GM12891 (cell line): ENCODE measurements at places on chromosomes 3 and 15.

GRCh38 chr3:185187391-185187790, 34.5 kb upstream of the C3orf70 start:
- DNase-seq: no peak

DNA sequence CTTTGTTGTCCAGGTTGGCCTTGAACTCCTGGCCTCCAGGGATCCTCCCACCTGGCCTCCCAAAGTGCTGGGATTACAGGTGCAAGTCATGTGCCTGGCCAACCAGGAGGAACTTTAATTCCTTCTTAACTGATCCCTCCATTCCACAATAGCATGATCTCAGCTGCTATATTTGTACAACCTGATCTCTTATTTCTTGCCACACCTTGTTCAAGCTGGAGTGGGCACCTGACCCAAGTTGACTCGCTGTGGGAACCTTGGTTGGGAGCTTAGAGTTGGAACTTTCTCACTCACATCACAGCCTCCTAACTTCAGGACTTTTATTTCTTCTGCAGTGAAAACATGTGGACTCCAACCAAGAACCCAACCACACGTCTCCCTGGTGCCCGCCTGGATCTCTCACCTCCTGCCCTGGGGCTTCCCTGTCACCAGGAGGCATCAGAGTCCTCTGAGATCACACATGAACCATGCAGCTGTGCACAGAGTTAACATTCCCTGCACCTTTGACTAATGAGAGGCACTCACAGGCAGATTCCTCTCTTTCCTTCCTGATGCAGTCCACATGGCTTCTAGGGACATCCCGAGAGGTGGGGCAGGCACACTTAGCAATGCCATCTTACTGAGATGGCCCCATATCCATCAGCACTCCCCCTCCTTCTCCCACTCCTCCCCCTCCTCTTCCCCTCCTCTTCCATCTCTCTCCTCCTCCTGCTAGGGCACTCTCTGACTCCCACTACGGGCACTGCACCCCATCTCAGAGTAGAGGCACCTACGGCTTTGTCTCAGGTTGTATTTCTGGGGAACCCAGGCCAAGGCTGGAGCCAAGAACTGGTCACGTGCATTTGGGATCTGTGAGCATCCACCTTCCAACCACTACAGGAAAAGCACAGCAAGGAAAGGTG, 9.7 kb upstream of the CYFIP1 start:
- DNase-seq: no peak

DNA sequence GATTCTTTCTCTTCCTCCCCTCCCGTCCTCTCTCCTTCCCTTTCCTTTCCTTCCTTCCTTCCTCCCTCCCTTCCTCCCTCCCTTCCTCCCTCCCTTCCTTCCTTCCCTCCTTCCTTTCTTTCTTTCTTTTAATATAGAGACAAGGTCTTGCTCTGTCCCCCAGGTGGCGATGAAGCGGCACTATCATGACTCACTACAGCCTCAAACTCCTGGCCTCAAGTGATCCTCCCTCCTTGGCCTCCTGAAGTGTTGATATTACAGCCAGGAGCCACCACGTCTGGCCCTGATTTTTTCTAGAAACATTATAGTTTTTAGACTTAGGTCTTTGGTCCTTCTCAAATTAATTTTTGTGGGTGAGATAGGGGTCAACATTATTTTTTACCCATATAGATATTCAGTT, 15.5 kb downstream of the GRM2 start:
- DNase-seq: no peak

DNA sequence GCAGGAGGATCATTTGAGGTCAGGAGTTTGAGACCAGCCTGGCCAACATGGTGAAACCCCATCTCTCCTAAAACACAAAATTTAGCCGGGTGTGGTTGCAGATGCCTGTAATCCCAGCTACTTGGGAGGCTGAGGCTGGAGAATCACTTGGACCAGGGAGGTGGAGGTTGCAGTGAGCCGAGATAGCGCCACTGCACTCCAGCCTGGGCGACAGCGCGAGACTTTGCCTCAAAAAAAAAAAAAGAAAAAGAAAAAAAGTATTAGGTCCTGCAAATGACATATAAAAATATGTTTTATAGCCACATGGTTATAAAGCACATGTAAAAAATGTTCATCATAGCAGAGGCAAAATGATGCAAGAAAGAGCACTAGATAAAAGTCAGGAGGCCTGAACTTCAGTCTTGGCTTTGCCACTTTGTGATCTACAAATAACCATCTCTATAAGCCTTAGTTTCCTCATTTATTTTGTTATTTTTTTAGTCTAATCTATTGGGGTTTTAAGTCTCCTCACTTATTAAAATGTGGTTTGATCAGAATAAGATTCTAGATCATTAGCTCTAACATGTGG, 4.9 kb downstream of the SLC12A6 start:
- DNase-seq: no peak

DNA sequence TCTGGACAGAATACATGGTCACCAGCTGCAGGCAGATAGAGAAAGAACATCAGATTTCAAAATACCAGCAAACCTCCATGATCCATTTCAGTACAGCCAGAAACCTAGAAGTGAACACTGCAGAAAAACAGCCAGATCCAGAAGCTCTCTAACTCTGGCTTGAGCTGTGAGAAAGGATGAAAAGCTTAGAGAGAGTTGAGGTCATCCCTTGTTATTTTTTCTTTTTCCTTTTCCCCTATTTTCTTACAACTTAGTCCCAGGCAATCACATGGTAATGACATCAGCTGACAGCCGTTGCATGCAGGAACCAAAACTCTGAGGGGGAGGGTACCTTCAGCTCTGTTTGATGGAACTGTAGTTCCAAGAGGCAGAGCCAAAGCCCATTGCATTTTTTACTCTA, 113.2 kb downstream of the TCF12 start:
- DNase-seq: no peak

GRCh38 chr3:71355862-71356261, 227.7 kb downstream of the FOXP1 start:
- DNase-seq: no peak

DNA sequence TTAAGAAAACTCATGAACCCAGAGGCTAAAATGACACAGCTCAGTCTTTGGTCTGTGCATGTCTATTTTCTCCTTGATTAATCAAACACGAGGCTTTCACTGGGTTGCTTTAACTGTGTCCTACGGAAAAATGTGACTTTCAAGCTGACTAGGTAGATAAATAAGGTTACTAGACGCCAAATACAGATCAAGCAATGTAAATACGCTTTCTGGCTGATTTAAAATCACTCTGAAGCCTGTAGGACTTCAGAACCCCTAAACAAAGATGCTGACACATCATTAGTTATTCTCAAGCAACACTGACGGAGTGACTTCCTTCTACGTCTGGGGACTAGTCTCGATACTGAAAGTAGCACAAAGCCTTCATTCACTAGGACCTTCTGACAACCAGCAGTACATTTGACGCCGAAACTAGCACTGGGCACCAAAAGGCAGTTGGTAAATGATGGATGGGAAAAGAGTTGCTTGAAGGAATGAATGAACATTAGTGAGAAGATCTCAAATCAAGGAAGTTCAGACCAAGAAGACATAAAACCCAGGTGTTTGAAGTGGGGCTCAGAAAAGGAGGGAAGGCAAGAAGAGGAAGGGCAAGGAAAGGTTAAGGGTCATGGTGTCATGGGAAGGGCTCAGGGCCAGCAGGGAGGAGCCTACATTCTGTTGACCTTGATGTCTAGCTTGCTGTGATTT, 67.1 kb upstream of the CDV3 start:
- DNase-seq: peak; percentile 36

- DNase-seq: no peak
Measured at GRCh38 chr3:194142156-194142910, 6.4 kb downstream of the HES1 start.

- DNase-seq: no peak
Measured at GRCh38 chr3:85571835-85572234, 613.0 kb downstream of the CADM2 start.

GRCh38 chr3:178718995-178719635, 182.9 kb downstream of the KCNMB2 start:
- no peak for DNase-seq

- DNase-seq: no peak
Measured at GRCh38 chr3:179608931-179609720, 4.5 kb downstream of the NDUFB5 start.
